ENCODE measurements at places on chromosomes 12 and 14. TPM values are rescaled to one million over a fixed set of nuclear protein-coding genes. Genes with fewer than 3 reads are reported as not detected.

The LALBA gene
- total RNA-seq = not detected

The CPNE6 gene
- total RNA-seq = not detected

The DIO3 gene
- total RNA-seq = 7.2 TPM

The OTX2 gene
- not detected for total RNA-seq

The HDAC7 gene
- total RNA-seq = 47.4 TPM

The ATG101 gene
- total RNA-seq = 40.4 TPM

The TSHR gene
- not detected for total RNA-seq

The KLRB1 gene
- not detected for total RNA-seq

The KRT85 gene
- total RNA-seq = not detected

The NPFF gene
- 1.7 TPM for total RNA-seq

The RTN1 gene
- total RNA-seq = 2.6 TPM

The KLRC1 gene
- total RNA-seq = not detected

The KRT83 gene
- not detected for total RNA-seq

The C12orf54 gene
- total RNA-seq = not detected

The OR5AU1 gene
- not detected for total RNA-seq

Measured in epithelial cell of alveolus of lung (primary cell).